A172 (cell line): ENCODE measurements at places on chromosomes 12 and 14.

GRCh38 chr12:6341417-6342139, at the start of gene TNFRSF1A:
Gene TNFRSF1A, minus strand, starts transcription at chr12:6342076. Its CDS starts 262 bp downstream, at chr12:6341814.
- peak; percentile 82 for DNase-seq

- DNase-seq, result peak; percentile 49
These were observed 643 bp downstream of the ZFC3H1 start for GRCh38 chr12:71662849-71663560.

GRCh38 chr12:34604227-34604626, 581.9 kb downstream of the ALG10 start:
- no peak for DNase-seq

DNA sequence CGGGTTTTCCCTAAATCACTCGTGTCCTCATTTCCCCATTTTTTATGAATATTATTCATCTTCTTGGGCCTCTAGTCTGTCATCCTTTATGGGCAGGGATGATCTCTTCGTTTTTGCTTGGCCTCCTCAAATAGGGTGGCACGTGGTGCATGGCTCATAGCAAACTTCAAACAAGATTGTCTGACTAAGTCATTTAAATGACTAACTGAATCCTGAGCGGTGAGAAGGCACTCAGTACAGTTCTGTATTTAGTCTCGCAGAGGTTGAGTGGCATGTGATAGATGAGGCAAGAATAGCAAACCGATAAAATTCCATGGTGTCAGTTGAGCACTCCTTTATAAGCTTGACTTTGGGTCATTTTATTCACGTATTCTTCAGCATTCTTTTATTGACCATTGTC, 5.7 kb upstream of the JDP2 start:
- peak; percentile 42 for DNase-seq

DNA sequence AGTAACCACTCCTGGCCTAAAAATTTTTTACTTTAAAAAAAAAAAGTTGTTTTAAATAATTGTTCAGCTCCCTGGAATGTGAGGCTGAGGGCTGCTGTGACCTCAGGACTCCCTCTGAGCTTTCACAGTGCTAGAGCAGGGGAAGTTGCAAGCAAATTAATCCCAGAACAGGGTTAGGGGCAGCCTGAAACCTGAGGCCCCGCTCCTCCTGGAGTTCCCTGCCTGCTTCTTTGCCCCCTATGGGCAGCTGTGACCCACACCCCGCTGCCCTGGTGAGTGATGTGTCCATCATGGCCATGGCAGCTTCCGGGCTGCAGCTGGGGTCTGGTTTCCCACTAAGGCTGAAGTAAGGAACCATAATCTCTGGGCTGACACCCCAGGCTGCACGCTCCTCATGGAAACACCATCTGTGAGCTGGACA, 9.5 kb downstream of the RITA1 start:
- DNase-seq, result peak; percentile 42

DNA sequence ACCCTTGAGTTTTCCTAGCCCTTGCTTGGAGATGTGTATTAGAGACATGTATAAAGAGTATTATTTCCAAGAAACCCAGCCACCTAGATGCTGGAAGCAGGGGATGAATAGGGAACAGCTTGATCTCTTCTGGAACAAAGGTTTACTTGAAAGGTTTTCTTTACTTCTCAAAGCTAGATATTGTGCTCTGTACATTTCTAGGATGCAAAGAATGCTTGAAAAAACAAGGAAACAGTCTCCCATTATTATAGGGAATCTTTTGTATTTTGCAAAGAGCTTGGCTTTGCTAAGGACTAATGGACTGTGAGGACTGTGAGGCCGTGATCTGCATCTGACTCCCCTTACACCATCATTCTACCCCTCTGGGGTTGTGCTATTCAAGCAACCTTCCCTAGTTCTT, 77.9 kb downstream of the PRICKLE1 start:
- no peak for DNase-seq

- DNase-seq, result no peak
These were observed 7.8 kb downstream of the ACVRL1 start for GRCh38 chr12:51915003-51915625.

- peak; percentile 99 for DNase-seq
These were observed 8.9 kb downstream of the BICD1 start for GRCh38 chr12:32115404-32116104.
